ENCODE measurements at places on chromosomes 13 and 19. TPM values are rescaled to one million over a fixed set of nuclear protein-coding genes. Genes with fewer than 3 reads are reported as not detected.
A peak's percentile ranks its signal among the peaks of the same experiment; 100 is the strongest.

DNA sequence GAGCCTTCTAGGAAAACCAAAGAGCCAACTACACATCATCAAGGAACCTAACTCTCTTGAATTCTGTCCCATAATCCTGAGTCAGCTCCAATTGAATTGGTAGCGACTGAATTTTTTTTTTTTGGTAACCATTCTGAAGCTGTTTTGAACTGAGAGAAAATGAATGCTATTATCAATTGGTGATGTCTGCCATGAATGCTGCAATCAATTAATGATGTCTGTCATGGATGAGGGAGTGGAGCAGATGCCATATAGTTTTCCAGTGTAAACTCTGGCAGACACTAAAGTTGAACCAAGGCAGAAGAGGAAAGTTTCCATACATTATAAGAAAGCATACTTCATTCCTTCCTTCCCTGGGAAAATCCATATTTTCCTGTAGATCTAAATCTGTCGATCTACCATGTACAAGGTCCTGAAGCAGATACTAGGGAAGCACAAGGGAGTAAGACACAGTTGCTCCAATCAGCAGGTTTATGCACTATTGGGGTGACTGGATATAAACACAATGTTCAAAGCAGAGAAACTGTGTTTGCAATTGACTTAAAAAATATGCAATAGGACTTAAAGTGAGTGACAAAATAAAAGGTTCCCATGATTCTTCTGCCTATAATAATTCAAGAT lies 48.8 kb downstream of the MBD3L1 start:
- DNase-seq: no peak

DNA sequence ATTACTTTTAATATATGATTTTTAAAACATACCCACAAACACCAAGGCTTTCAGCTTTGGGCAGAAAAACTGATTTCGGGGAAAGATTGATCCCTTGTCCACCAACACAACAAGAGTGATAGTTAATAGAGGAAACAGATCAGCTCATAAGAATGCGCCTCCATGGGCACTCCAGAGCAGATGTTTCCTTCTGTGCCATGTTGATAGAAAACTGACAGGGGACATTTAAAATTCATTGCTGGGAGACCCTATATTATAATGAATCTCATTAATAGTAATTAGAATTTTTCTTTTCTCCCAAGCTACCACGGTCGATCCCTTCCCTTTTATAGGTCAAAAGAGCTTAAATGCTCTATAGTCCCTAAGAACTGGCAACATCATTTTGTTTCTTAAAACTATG lies 431.2 kb downstream of the IRS2 start:
- no peak for DNase-seq

- no peak for DNase-seq
Measured at GRCh38 chr13:52767949-52768516, 28.4 kb upstream of the CNMD start.

GRCh38 chr13:55999709-56000108 lies 1141.0 kb upstream of the PRR20A start:
- no peak for DNase-seq

The REEP6 gene
- total RNA-seq: 4.1 TPM

- peak; percentile 83 for DNase-seq
Measured at GRCh38 chr13:61415058-61415721, 459 bp downstream of the PCDH20 start.

- DNase-seq: no peak
Measured at GRCh38 chr13:33799950-33800592, 17.9 kb upstream of the RFC3 start.

DNA sequence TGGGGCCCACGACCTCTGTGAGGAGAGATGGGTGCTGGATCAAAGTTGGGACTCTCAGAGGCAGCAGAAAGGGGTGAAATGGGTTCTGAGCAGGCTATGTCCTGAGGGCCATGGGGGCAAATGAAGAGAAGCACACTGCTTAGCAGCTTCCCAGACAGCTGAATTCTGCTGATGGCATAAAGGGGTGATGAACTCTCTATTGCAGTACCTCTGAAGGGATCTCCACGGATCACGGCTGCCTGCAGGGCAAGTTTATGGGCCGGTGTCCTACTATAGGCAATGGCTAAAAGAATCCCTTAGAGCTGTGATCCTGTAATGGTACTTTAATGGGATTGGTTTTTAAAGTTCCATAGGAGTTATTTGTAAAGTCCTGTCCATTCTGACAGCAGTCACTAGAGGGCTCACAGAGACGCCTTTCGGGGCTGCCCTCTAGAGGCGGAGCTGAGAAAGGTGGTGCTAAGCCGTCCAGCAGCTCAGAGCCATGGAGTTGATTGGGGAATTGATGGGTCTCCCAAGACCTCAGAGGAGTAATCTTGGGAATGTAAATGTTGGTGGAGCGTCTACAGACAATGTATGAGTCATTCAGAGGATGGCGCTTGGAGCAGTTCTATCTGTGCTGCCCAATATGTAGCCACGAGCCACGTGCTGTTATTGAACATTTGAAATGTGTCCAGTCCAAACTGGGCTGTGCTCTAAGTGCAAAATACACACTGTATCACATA lies 287.3 kb downstream of the COG6 start:
- DNase-seq: peak; percentile 66

DNA sequence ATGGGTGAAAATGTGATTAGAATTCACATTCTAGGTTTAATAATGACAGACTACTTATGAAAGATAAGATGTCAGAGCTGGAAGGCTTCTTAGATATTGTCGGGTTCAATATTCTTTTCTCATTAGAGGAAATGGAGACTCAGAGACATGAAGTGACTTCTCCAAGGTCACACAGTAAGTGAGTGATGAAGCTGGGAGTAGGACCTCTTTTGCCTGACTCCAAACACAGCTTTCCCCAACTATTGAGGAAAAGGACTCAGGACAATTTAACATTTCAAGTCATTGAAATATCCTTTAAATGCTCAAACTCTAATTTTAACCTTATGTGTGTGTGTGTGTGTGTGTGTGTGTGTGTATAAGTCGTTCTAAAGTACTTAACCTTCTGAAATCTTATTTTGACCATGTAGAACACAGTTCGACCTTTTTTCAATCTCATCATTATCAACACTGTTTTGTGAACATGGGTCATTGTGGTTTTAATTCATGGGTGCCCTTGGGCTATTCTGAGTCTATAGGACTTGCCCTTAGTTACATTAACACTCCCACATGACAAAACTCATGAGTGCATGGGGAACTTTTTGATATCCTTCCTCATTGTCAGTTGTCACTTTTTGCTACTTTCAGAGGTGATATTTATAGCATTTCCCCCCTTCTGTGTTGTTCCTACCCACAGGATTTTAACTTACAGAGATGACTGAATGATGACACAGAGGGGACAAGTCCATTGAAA lies 53.0 kb downstream of the LRCH1 start:
- DNase-seq: peak; percentile 35

The ZNF780A gene
- 14.7 TPM for total RNA-seq

The PRRG2 gene
- total RNA-seq: 9.5 TPM

GRCh38 chr13:94878602-94879165 lies 166.3 kb upstream of the SOX21 start:
- no peak for DNase-seq

The GRIK5 gene
- not detected for total RNA-seq

- DNase-seq: peak; percentile 95
Measured at GRCh38 chr19:46180701-46181387, 32.8 kb downstream of the IGFL2 start.

DNA sequence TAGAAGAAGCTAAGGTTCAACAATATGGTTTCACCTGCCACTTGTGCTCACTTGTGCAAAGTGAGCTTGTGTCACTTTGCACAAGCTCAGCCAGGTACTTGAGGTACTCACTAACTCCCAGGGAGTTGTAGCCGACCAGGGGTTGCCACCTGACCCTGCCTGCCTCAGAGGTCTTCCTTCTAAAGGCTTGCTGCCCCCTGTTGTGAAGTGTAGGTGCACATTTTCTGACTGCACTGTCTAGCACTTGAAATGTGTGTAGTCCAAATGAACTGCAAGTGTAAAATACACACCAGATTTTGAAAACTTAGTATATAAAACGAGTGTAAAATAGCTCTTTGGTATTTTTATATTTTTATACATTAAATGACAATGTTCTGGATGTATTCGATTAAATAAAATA lies 230.8 kb downstream of the DLEU7 start:
- DNase-seq: no peak

The LRRC4B gene
- 8.7 TPM for total RNA-seq

DNA sequence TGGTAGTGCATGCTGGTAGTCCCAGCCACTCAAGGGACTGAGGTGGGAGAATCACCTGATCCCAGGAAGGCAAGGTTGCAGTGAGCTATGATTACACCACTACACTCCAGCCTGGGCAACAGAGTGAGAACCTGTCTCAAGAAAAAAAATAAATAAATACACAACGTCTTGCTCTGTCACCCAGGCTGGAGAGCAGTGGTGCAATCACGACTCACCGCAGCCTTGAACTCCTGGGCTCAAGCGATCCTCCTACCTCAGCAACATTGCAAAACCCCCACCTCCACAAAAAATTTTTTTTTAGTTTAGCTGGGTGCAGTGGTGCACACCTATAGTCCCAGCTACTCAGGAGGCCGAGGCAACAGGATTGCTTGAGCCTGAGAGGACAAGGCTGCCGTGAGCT lies 8.8 kb downstream of the TPM4 start:
- peak; percentile 59 for DNase-seq

DNA sequence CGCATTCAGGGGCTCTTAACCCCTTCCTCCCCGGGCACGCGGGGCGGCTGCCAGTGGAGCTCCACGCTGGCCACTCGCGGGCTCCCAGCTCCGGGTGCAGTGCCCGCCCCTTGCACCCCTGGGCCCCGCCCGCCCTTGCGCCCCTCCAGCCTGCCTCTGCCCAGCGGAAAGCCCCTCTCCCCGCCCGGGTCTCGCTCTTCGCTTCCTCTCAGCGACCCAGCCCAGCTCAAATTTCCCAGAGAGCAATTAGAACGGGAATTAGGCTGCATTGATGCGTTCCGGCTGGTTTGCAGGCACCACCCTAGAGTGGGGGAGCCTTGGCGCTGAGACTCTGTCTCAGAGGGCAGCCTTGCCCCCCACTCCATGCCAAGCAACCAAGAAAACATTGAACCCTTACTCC lies 1.8 kb upstream of the GSX1 start:
- DNase-seq: no peak

- DNase-seq: no peak
Measured at GRCh38 chr19:9620842-9621155, 233 bp downstream of the ZNF561 start.

DNA sequence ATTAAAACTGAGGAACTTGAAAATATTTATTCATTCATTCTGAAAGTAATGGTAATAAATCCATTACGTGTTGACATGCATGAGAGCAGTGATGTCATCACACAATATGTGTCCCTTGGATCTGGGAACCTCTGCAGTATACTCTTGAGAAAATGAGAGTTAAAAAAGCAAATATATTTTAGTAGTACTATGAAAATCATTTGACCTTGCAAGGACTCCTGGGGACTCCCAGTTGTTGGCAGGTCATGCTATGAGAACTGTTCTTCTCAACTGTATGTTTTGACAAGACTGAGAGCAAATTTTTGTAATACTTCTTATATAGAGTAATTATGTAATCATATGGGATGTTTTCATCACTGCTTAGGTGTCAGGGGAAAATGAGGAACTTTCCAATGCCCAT lies 249.4 kb downstream of the PCCA start:
- DNase-seq: no peak

- DNase-seq: no peak
Measured at GRCh38 chr13:25097426-25097825, 1.5 kb downstream of the PABPC3 start.

- no peak for DNase-seq
Measured at GRCh38 chr13:106096661-106097092, 438.8 kb downstream of the EFNB2 start.

DNA sequence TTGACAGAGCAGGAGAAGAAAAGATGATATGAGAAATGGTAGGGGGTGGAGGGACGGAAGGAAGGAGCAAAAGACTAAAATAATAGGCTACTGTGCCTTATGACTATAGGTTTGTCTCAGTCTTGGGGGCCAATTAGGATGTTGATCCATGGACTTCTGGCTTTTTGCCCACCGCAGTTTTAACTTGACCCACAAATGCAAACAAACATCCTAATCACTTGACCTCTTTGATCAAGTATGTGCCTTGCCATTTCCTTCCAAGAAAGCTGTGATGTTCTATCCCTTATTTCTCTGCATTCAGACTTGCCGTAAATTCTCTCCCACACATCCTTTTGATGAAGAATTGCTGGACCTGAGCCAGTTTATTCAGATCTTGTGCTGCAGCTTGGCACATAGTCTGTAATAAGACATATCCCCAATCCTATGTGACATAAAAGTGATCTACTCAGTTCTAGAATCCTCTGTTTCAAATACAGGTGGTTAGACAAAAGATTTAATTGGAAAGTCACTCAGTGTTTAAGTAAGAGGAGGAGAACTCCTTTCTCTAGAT lies 62.8 kb downstream of the TPT1 start:
- DNase-seq: no peak

GRCh38 chr19:58434217-58434616 lies 5.7 kb downstream of the ZNF132 start:
- peak; percentile 26 for DNase-seq

GRCh38 chr19:42657556-42657955 lies 62.8 kb upstream of the CEACAM8 start:
- peak; percentile 14 for DNase-seq

The CABP5 gene
- not detected for total RNA-seq

The REXO1 gene
- 10.5 TPM for total RNA-seq

- no peak for DNase-seq
Measured at GRCh38 chr13:50326271-50326670, 311.0 kb downstream of the KCNRG start.

The PLPP2 gene
- total RNA-seq: 128 TPM

The CLEC17A gene
- not detected for total RNA-seq

The BEST2 gene
- not detected for total RNA-seq

DNA sequence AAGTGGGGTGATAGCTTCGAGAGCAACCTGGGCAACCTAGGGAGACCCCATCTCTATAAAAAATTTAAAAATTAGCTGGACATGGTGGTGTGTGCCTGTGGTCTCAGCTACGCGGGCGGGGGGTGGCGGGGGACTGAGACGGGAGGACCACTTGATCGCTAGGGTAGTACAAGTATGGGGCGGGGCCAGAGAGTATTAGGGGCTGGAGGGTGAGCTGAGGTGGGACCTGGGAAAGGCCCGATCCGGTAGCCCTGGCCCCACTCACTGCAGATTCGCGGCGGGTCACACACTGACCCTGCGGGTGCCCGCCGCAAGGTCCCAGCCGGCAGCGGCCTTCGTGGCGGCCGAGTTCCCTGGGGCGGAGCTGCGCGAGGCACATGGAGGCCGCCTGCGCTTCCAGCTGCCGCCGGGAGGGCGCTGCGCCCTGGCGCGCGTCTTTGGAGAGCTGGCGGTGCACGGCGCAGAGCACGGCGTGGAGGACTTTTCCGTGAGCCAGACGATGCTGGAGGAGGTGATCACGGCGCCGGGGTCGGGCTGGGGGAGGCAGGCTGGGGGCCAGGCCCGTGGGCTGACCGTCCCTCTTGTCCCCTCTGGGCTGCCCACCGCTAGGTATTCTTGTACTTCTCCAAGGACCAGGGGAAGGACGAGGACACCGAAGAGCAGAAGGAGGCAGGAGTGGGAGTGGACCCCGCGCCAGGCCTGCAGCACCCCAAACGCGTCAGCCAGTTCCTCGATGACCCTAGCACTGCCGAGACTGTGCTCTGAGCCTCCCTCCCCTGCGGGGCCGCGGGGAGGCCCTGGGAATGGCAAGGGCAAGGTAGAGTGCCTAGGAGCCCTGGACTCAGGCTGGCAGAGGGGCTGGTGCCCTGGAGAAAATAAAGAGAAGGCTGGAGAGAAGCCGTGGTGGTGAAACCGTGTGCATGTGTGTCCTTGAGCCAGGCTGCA lies 2.0 kb upstream of the ARHGAP45 start:
- no peak for DNase-seq

GRCh38 chr19:4415352-4415751 lies 12.9 kb downstream of the CHAF1A start:
- no peak for DNase-seq

- no peak for DNase-seq
Measured at GRCh38 chr19:15591796-15592195, 23.2 kb upstream of the CYP4F8 start.

Measured in Caki2 (cell line).